NCI-H2107 (cell line): ENCODE measurements at places on chromosomes 11 and 22.
A peak's percentile ranks its signal among the peaks of the same experiment; 100 is the strongest.

DNA sequence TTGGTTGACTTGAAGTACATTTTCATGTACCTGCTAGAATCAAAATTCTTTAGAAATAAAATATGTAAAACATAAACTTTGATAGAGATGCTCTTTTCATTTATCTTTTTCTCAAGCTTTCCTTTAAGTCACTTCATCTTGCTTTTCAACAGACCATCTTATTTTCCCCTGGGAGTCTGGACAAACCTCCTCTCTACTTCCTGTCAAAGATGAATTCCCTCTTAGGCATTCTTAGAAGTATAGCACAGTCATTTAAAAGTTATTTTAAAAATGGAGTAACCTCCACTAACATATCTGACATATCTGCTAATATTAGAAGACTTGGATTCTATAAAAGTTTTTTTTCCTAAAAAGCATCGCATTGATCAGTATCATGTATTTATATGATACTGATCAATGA is 84.8 kb upstream of the PAX6 start:
- DNase-seq = no peak

DNA sequence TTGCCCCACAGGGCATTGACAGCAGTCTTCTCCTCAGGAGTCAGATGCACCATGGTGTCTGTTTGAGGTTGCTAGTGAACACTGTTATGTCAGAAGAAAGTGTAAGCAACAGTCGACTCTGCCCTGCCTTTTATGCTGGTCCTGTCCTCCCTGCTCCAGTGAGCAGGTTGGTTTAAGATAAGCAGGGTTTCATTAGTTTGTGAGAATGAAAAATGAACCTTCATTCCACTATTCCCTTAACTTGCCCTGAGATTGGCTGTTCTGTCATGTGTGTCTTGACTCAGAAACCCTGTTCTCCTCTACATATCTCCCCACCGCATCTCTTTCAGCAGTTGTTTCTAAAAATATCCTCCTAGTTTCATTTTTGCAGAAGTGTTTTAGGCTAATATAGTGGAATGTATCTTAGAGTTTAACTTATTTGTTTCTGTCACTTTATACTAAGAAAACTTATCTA is at the start of gene HBD:
TSS of gene HBD (minus strand) at position 103 of the 454 bp plus-strand sequence. CDS start at position 53, 50 bp downstream.
- no peak for DNase-seq

DNA sequence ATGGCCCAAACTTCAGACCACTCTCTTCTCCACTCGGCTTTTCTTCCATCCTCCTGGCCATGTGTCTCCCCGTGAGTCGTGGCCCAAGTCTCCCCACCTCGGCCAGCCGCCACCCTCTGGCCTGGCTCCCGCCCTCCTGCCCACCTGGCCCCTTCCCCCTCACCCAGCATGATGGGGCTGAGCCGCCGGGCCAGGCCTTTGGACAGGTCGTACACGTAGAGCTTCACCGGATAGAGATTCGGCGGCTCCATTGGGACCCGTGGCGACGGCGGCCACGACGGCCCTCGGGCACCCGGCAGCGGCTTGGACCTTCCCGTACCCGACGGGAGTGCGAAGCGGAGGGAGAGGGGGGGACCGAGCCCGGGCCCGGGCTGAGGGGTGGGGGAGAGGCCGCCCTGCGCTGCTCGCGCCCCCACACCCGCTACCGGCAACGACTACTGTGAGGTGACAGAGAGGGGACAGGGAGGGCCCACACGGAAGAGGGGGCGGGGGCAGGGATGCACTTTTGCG is at the start of gene DESI1:
TSS of gene DESI1 (minus strand) at position 455 of the 510 bp plus-strand sequence. CDS start at position 251, 204 bp downstream.
- no peak for DNase-seq

DNA sequence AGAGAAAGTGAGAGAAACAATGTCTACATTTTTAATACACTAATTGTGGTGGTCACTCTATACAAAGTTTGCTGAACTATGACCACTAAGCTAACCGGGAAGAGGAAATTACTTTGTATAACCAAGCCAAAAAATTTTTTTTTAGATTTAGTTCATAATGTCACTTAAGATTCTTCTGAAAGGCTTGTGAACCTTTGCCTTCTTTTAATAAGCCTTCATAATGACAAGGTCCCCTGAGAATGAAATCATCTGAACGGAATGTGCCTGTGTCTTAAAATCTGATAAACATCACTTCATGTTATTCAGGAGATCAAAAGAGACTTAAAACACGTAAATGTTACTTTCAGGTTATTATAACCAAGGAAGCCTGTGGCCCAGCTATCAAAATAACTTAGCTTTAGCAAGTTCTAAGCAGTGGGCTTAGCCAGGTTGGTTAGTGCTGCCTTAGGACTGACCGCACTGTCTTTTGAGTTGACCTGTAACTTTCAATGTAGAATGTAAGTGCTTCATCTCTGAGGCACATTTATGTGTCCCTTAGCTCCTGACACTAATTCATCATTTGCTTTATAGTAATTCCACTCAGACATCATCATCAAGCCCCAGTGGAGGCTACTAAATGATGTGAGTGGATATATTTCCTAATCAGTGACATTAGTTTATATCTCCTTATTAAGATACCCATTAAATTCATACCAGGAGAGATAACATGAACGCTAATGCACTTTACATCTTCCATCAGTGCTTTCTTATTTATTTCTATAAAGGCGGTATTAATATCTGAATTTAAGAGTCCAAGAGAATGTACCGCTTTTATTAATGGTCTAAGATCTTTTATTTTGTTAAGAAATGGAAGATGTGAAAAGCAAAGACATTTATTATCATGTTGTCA is 122.5 kb downstream of the WNT11 start:
- DNase-seq = no peak

- no peak for DNase-seq
Measured at GRCh38 chr11:91795139-91795887, 429.3 kb upstream of the FAT3 start.

GRCh38 chr11:44927174-44927661 is 23.5 kb downstream of the TP53I11 start:
- DNase-seq = peak; percentile 67

DNA sequence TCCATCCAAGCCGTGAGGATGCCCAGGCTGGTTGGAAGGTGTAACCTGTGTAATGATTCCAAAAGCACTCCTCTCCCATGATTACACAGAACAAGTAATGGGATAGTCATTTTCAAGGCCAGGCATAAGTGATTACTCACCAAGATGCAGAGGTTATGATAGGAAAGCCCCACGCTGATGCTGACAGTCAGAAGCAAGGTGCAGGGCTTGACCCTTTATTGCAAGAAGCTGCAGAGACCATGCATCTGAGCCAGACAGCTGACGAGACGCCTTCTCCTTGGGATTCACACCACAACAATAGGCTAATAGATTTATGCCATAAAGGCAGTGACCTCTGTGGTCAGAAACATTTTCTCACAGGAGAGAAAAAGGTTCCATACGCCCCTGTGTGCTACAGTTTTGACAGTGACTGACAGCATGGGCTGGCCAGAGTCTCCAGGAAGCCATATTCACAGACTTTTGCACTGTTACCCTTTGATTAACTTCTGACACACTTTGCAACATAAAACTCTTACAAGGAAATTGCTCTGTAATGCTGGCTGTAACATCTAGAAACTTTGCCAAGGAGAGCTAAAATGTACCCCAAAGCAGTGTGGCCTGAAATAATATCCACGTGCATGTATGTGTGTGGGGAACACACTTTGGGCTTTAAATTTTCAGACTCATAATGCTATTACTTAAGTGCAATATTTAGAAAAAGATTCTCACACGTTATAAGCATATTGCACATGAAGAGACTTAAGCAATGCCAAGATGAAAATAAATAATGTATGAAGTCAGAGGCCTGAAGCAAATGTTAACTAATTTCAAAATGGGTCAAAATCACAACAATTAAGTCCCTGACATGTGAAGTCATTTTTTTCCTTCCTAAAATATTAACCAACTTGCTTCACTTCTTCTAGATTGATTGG is 1079.0 kb upstream of the TENM4 start:
- no peak for DNase-seq

DNA sequence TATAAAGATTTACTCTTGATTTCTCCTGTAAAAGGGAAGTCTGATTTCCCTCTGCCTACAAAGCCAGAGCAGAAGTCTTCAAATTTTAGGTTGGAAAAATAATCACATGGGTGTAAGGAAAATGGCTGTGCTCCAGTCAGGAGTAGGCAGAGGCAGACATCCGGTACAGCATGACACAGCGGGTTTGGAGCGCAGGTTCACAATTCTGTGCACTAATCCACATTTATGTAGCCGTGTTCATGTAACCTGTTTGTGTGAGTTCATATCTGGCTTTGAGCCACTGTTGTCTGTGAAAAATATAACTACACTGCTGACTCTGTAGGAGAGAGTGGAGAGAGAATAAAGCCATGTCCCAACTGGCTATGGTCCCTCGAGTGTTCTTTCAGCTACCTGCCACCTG is 248.0 kb downstream of the CASP12 start:
- no peak for DNase-seq

DNA sequence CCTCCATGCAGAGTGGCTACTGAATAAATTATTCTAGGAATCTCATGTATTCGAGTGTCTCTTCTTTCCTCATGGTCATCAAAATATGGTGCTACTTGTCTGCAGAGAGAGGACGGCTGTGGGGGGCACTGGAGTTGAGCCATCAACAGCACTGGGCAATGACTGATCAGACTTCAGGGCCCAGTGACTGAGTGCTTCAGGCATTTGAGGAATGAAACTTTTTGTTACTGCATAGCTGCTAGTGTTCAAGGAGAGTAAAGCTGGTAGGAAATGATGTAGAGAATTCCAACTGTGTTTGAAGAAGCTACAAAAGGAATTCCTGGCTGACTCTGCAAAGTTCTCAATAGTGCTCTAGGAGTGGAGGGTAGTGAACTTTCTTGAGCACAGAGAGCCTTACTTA is 277.7 kb downstream of the CADM1 start:
- no peak for DNase-seq

GRCh38 chr22:37442135-37442534 is 14.9 kb upstream of the ELFN2 start:
- no peak for DNase-seq

GRCh38 chr22:27583856-27584255 is 217.7 kb downstream of the MN1 start:
- DNase-seq = no peak

DNA sequence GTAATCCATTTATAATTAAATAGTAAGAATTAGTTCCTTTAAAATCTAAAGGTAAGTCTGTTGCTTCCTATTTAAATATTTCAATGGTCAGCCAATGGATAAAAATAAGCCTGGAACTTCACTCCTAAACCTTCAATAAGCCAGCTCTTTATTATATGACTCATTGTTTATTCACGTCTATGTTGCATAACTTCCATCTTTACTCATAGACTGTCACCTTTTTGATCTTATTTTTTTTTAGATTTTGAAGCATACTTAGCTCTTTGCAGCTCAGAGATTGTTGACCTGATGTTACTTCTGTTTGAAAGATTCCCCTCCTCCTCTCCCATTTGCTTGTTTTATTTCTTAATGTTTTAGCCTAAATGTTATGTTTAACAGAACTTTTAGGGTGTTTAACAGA is 1571.2 kb upstream of the RAG2 start:
- DNase-seq = no peak

- no peak for DNase-seq
Measured at GRCh38 chr22:20531404-20532201, 24.2 kb downstream of the MED15 start.

DNA sequence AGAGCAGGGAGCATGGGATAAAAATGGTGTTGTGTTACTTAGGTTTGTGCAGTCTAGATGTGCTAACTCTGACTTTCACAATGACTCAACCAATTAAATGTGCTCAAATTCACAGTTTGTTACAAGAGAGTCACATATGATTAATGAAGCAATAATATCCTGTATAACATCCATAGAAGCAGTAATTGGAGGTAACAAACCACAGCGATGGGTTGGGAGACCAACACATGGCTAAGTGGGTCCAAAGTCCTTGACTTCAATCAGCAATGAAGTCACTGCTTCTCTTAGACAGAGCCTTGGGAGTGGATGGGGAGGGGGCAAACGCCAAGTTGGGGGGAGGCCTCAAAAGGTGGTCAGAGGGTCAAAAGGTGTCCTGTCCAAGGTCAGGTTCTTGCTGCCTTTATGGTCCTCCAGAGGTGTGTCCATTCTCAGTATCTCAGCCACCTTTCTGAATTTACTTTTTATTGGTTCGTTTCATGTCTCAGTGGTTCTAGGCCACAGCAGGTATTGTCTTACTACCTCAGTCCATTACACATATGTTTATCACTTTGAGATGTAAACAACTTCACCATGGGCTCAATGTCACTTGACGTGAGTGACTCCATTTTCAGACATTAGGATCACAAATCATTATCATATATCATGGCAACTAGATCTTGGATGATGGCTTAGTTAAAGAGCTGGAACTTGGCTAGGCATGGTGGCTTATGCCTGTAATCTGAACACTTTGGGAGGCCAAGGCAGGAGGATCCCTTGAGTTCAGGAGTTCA is 32.4 kb downstream of the SLN start:
- DNase-seq = no peak

GRCh38 chr11:6931146-6931713 is 5.0 kb downstream of the ZNF215 start:
- no peak for DNase-seq
